ENCODE measurements at places on chromosomes 2 and 18.

DNA sequence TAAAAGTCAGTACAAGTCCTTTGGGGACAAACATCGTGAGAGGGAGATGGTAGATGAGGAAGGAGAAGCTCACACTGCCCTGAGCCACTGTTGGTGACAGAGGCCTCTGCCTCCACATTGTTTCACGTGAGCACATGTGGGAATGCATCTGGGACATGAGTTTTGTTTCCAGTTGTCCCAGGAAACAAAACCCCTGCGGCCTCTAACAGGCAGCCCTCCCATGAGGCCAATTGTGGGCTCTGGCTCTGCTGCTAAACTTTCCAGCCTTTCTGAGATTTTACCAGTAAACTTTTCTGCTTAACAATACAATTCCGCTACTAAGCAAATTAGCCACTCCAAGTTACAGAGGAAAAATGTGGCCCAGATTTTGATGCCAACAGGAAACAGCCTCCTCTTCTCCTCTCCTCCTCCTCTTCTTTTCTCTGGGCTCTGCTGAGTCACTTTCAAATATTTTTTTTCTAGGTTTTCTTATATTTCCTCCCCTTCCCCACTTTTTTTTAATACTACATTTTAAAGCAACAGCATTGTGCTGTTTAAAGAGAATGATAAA is 23.4 kb upstream of the LRRC30 start:
- DNase-seq: no peak

GRCh38 chr18:49768051-49768391 is 45.3 kb downstream of the ACAA2 start:
- DNase-seq: peak; percentile 87

- DNase-seq: no peak
Observed at GRCh38 chr2:154911729-154912128, 213.2 kb downstream of the KCNJ3 start.

GRCh38 chr2:229922449-229923386 is at the start of gene FBXO36:
Gene FBXO36 (plus strand): TSS chr2:229922503. CDS start chr2:229922514, 11 bp downstream.
- peak; percentile 88 for DNase-seq

- DNase-seq: no peak
Observed at GRCh38 chr2:207481924-207482323, 47.8 kb upstream of the CREB1 start.

DNA sequence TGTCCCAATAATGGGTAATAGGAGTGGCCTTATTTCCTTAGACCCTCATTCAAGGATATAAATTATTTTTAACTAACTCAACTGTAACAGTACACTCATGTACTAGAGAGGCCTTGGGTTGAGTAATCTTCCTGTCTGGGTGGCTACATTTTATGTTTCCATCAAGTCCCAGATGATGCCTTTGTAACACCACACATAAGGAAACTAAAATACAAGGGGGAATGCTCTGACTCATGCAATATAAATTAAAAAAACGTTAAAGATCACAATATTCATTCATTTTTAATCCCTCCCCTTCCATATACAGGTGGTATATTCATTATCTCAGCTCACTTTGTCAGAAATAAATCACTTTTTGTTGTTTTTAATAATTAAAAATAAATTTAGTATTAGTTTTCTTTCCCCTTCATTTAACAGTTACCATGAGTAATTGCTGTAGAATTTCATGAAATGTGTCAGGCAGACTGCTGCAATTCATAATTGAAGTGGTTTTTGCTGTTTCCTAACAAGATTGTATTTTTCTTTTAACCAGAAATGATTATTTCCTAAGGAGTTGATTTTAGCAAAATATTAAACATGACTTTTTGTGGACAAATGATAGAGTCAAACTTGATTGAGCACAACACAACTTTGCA is 1403.6 kb downstream of the SUCLG1 start:
- peak; percentile 78 for DNase-seq

DNA sequence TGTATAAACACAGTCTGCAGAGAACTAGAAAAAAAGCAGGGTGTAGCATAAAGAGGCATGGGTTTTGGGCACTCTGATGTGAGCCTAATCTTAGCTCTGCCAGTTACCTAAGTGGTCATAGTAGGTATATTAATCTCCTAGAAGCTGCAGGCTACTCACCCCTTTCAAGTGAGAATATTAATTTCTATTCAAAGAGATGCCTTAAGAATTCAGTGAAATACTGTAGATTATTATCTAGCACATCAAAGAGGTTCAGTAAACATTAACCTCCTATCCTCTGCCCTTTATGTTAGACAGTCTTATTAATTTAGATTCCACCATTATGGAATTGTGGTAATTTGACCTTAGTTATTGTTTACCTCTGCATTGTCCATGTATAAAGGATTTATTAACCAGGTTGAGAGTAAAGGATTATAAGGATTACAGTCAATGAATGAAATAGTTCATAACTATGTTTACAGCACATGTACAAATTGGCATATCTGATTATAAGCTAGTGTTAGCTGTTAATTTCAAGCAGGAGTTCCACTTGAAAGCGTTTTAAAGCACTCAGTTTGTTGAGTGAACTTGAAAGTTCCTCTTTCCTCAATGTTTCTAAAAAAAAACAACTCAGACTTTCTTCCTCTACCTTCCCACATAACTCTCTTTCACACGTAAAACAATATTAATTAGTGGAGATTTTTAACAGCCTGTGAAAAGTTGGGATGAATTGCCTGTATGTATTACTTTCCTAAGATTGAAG is 150.6 kb upstream of the EPC2 start:
- no peak for DNase-seq

- DNase-seq: no peak
Observed at GRCh38 chr18:35999925-36000324, 27.4 kb downstream of the RMP24 start.

GRCh38 chr18:47873625-47874024 is 56.8 kb downstream of the SMAD2 start:
- no peak for DNase-seq

DNA sequence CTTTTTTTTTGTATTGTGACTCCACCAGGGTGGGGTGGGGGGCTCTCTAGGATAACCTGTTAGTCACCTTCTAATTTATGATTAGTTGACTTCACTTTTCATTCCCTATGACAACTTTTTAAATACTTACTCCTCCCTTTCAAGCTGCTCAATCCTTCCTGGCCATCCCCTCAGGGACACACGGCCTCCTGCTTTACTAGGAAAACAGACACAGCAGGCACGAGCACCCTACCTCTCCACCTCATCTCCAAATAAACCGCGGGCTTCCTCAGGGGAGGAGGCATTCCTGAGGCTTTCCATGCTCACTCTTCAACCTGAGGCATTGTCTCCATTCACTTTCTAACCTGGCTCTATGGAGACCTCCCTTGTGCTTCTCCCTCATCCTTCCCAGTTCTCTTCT is 33.0 kb downstream of the B4GALT6 start:
- no peak for DNase-seq

DNA sequence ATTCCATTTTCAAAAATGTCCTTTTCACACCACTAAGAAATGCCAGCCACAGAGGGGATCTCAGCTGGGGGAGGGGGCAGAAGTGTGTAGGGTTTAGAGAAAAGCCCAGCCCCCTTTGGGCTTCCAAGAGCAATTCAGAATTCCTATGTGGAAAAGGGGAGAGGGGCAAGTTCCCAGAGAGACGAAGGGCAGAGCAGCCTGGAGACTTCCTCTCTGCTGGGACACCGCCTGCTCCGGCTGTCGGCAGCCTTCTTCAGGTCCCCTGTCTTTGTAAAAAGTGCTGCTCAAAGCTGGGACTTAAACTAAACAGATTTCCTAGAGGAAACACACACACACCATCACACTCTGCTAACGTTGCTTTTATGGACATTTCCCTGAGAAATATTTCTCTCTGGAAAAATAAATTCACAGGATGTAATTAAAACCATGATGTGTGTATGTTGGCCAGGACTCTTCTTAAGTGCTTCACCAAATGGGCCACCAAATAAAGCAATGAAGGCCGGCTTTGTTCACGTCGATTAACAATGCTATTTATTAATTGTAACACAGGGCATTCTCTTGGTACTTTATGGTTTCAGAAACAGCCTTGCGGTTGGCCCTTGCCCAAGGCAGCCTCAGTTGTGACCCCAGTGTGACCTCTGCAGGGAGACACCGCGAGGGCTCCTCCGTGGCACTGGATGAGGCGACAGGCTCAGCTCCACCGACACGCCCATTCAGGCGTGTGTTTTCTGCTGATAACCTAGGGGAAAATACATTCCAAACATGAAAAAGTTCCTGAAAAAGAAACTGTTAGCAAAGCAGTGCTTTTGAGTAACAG is 5.6 kb upstream of the ASB1 start:
- no peak for DNase-seq

- DNase-seq: no peak
Observed at GRCh38 chr18:55998801-55999385, 410.9 kb upstream of the TCF4 start.

GRCh38 chr2:206851521-206851920 is 86.1 kb downstream of the FASTKD2 start:
- no peak for DNase-seq

GRCh38 chr2:37615804-37616676 is 55.4 kb downstream of the CDC42EP3 start:
- DNase-seq: no peak

DNA sequence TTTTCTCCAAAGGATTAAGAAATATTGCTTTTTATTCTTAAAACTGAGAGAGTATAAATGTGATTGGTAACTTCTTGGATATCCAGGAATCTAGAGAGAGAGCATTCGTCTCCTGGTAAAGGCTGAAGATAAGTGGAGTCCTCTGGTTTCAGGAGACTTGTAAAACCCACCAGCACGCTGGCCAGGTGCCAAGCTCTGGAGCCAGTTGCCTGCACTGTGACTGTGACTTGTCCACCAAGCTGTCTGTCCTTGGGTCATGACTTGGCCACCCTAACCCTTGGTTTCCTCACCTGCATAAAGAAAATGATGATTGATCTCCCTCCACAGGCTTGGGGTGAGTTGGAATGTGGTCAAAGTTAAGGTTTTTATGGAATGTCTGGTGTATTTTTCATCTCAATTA is 185.4 kb upstream of the NCKAP5 start:
- no peak for DNase-seq

GRCh38 chr2:30765876-30766470 is 41.3 kb downstream of the CAPN13 start:
- DNase-seq: no peak

- DNase-seq: no peak
Observed at GRCh38 chr18:37335409-37335736, 230.2 kb downstream of the CELF4 start.

- no peak for DNase-seq
Observed at GRCh38 chr2:62076980-62077638, 118.8 kb upstream of the B3GNT2 start.

DNA sequence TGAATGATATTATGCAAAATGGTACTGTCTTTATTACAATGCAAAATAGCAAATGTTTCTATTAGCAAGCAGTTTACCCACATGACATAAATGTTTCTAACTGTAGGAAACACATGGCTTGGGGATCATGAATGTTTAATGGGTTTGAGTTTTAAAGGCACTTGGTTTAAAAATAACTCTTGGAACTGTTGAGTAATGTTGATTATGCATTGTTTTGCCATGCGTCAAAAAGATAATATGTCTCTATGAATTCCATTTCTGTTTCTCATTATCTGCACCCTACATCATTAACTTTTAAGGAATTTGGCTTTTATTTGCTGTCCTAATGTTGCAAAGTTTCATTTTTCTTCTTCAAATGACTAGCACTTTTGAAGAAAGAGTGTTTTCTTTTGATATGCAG is 1355.5 kb downstream of the SUCLG1 start:
- peak; percentile 73 for DNase-seq

GRCh38 chr2:12764849-12765605 is 48.3 kb downstream of the TRIB2 start:
- DNase-seq: peak; percentile 54

GRCh38 chr18:50282521-50283335 is 1.4 kb upstream of the MBD1 start:
- no peak for DNase-seq

- DNase-seq: no peak
Observed at GRCh38 chr2:62845256-62845655, 139.7 kb downstream of the EHBP1 start.

GRCh38 chr2:149650006-149650405 is 62.4 kb upstream of the MMADHC start:
- no peak for DNase-seq

DNA sequence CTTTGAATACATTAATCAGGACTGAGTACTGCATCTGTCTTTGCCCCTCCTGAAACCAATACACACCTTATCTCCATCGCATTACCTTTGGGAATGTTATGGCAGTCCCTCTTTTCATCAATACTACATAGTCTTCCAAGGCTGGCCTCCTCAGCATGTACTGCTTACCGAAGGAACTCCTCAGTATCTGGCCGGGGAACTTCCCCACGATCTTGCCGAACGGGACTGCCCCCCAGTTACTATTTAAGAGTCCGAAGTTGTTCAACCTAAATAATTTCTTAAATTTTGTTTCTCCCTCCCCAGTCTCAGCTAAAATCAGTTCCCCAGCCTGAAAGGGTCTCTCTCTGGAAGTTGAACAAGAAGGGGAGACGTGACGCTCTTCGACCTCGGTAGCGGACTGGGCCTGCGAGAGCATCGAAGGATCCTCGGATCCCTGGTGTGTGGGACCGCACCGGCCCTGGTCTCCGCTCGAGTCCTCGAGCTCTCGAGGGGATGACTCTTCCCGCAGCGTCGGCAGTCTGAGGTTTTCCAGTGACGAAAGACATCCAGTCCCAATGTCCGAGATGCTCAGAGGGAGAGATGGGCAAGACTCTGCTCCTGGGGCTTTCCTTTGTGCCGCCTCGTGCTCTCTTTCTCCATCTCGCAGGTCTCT is 489 bp downstream of the TRMT61B start:
- DNase-seq: peak; percentile 0

GRCh38 chr2:143158551-143159485 is 29.6 kb downstream of the ARHGAP15 start:
- DNase-seq: no peak

- no peak for DNase-seq
Observed at GRCh38 chr18:59395226-59396175, 36.4 kb upstream of the LMAN1 start.

DNA sequence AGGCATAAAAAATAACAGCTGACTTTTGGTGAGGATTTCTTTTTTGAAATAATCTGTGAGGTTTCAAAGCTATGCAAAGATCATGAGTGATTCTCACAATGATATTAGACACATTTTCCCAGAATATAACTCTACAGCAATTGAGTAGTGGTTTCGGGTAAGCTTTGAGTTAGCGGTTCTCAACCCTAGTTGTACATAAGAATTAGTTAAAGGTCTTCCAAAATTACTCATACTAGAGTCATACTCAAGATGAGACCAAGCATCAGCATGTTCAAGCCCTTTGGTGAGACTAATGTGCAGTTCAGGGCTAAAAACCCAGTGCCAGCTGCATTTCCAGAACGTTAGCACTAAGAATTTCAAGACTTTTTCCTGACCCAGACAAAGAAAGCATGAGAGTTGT is 31.1 kb downstream of the DSG4 start:
- peak; percentile 48 for DNase-seq

- DNase-seq: no peak
Observed at GRCh38 chr18:51545446-51545845, 348.0 kb upstream of the MEX3C start.

- peak; percentile 76 for DNase-seq
Observed at GRCh38 chr2:178514664-178515063, 34.4 kb downstream of the PLEKHA3 start.

DNA sequence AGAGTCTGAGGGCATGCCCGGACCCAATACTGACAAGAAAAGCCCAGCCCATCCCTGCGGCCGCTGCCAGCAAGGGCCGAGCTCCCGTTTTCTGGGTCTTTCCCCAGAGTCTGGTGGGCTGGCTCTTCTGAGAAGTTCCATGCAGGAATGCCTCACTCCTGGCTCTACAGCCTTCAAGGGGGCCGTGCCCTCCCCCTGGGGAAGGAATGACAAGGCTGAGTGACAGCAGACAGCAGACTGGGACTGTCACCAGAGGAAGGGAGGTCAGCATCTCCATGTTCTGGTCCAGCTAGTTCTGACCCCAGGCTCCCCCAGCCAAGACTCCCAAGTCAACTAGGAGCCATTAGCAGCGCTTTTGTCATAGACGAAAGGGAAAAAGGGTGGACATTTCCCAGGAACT is 13.0 kb upstream of the SEMA4C start:
- no peak for DNase-seq

Measured in epithelial cell of esophagus (primary cell).